ENCODE measurements at places on chromosomes 2 and 18. TPM values are rescaled to one million over a fixed set of nuclear protein-coding genes. Genes with fewer than 3 reads are reported as not detected.

DNA sequence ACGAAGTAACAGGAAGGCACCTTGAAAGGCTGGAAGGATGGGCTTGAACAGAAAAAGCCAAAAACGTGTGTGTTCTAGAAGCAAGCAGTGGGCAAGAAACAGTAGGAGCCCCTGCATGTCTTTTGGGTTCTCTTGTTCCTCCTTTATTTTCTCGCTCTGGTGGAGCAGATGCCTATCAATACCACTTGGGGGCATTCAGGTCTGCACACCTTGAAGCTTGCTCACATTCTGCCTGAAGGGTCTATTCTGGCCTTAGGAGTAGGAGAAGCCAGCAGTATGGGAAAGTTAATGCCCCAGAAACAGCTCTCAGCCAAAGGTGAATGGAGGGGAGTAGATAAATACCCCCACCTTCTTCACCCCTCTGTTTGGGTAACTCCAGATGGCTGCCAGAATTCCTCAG is 204.5 kb downstream of the TXNL1 start:
- no peak for DNase-seq

Gene EFR3B
- total RNA-seq, result 0.06 TPM

Gene SLC9A2
- total RNA-seq, result not detected

- no peak for DNase-seq
Observed at GRCh38 chr2:134836986-134837385, 1.4 kb upstream of the ACMSD start.

Gene TSHZ1
- 22.0 TPM for total RNA-seq

DNA sequence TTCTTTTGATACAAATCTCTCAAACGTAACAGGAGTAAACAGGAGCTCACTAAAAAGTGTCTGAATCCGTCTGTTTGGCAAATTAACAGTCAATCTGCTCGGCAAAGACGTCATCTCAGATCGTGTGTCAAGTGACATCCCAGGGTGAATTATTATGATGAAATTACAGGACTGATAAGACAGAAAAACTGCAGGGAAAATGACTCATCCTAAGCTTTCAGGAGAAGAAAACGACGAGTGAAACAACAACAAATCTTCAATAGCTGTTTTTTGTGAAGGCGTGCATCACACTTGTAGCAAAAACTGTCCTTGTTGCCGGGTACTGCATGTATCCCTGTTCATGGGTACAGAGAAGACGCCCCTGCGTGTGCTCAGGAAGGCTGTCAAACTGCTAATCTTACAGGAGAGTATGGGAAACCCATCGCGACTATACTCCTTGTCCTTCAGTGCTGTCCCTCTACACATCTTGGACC is 24.9 kb downstream of the EPB41L3 start:
- DNase-seq, result no peak

DNA sequence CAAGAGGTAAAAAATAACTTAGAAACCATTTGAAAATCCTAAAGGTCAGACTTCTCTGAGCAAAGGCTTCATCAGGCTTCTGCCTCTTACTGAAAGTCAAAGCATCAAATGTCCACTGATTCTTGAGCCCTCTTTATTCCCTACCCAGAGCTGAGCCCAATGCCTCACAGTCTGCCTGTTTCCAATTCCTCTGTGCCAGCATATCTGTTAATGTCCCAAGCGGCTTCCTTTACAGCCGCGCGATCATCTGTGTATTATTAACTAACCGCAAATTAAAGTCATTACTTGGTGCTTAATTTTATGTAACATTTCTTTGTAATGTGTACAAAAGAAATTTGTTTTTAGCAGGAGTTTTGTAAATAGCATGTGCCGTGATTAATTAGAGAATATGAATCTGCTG is 418.8 kb upstream of the HNRNPA3 start:
- DNase-seq, result no peak

GRCh38 chr2:120489023-120489422 is 143.1 kb downstream of the INHBB start:
- no peak for DNase-seq

Gene EVX2
- not detected for total RNA-seq

Gene KANSL3
- total RNA-seq, result 47.2 TPM

DNA sequence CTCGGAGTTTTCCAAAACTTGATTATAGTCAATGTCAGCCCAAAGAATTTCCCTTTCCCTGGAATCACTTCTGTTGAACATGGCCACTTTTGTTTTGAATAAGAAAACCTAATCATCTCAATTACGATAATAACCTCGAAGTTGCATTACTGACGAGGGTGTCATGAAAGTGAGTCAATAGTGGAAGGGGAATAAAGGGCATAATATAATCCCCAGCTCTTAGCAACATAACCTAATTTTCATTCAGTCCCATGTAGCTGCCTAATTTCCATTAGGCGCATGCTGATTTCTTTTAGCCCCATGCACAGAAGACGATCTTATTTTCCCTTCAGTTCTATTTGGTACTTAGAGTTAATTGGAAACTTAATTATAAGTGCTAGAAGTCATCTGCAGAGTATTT is 51.1 kb upstream of the RAPH1 start:
- DNase-seq, result no peak

GRCh38 chr2:190354003-190354690 is 10.8 kb downstream of the INPP1 start:
- DNase-seq, result no peak

GRCh38 chr2:119023534-119023933 is 81.5 kb downstream of the MARCO start:
- no peak for DNase-seq

Gene EHD3
- total RNA-seq, result 0.50 TPM

DNA sequence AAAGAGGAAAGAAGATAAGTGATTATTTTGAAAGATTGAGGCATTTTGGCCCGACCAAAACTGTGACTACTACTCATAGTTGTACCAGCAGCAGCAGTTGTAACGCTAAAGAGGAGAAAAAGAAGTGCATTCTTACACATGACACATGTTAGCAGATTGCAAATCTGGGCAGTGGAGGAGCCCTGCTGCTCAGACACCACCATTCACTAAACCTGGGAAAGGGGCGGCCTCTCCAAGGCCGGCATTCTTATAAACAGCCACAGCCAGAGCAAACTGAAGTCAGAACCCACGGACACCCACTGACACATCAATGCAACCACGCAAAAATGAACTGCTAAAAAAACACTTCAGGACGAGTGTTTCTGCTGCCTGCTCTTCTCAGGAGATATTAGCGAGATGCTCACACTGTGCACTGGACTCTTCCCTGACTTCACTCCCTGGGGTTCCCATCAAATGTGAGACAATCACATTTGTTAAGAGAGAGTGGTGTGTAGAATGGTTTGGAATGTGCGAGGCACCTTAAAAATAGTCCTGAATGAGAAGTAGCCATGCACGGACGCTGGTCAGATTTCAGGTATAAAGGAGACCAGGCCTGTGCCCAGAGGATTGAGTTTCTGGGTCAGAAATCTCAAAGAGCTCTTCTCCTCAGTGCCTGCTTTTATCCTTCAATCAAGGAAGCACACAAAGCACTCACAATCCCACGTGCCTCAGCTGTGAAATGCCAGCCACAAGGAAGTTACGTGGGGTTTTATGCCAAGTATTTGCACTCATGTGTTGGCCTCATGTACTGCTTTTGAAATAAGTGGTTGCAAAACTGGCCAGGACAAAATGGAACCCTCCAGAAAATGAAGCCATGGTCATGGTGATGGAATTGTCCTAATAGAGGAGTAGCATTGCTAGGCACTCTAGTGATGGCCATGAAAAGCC is 83.4 kb downstream of the MTCL1 start:
- DNase-seq, result no peak

DNA sequence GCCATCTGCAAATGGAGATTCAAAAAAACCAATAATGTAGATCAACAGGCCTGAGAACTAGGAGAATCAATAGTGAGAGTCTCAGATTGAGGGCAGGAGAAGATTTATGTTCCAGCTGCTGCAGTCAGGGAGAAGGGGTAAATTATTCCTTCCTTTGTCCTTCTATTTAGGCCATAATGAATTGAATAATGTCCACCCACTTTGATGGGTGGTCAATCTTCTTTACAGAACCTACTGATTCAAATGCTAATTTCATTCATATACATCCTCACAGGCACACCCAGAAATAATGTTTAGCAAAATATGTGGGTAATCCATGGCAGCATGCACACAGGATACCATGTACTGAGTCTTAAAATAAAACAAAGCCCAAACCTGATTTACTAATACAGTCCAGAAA is 695.3 kb upstream of the REG3G start:
- DNase-seq, result no peak

- DNase-seq, result no peak
Observed at GRCh38 chr2:172849519-172850217, 114.0 kb downstream of the RAPGEF4 start.

- DNase-seq, result no peak
Observed at GRCh38 chr2:191195021-191195420, 44.2 kb upstream of the STAT4 start.

Gene ABCG8
- total RNA-seq, result not detected

- DNase-seq, result no peak
Observed at GRCh38 chr18:7579176-7579917, 12.2 kb downstream of the PTPRM start.

GRCh38 chr18:77056344-77057005 is 76.1 kb downstream of the MBP start:
- no peak for DNase-seq

DNA sequence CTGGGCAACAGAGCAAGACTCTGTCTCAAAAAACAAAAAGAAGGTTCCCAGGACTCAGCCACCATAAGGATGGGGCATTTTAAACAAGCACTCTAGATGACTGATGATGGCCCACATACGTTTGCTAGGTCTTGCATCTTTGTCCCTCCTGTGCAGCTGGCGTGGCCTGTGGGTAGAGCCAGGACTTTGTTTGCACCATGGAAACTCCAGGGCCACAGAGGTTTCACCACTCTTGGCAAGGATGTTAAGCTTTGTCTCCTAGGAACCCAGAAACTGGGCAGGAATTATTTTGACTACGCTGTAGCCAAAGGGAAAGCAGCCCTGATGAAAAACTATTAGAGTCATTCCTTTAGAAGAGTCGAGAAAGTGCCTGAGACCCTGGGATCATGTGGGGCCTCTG is 75.3 kb upstream of the STPG4 start:
- DNase-seq, result no peak

GRCh38 chr2:24919506-24920097 is 435 bp downstream of the ADCY3 start:
- no peak for DNase-seq

- DNase-seq, result no peak
Observed at GRCh38 chr2:26946841-26947784, 23.3 kb upstream of the MAPRE3 start.

GRCh38 chr2:197414039-197414438 is 20.8 kb downstream of the SF3B1 start:
- DNase-seq, result no peak

DNA sequence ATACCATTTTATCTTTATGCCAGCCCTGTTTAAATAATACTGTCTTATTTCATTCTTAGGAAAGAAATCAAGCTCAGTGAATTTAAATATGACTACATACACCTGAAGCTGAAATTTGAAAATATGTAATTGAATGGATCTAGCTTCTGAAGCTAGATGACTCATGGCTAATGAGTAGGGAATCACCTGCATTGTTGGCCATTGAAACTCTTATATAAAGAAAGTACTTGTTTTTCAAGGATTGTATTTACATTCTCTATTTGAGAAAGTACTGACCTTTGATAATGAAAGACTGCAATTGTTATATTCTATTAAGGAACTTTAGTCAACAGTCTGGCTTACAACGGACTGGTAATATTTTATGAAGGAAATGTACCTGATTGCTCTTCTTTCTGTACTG is 346.7 kb upstream of the LRATD1 start:
- no peak for DNase-seq

Gene MAP4K3
- total RNA-seq, result 8.1 TPM

GRCh38 chr2:151575338-151575737 is 158.9 kb downstream of the NEB start:
- DNase-seq, result no peak

DNA sequence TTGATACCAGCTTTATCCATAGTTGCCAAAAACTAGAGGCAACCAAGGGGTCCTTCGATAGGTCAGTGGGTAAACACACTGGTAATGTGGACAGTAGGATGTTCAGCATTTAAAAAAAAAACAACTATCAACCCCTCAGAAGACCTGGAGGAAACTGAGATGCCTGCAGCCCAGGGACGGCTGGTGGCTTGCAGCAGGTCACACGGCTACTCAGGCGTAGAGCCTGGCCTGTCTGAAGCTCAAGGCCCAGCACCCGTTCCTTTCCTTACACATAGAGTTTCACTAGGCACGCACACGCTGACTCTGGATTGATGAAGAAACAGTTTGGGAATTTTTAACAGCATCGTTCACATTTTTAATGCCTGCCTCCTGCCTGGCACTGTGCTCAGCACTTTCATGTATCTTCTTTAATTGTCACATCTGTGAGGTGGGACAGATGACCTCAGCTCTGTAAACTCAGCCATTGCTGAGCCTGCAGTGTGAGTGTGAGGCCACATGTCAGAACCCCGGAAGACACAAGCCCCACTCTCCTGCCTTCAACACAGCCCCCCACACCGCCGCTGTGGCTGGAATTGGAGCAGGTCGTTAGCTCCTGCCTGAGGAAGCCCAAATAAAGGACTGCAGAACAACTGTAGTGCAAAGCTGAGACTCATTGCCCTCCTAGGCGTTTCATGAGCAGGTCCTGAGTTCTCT is 40.7 kb downstream of the TRAPPC12 start:
- no peak for DNase-seq

Gene LOXHD1
- total RNA-seq, result 0.25 TPM

DNA sequence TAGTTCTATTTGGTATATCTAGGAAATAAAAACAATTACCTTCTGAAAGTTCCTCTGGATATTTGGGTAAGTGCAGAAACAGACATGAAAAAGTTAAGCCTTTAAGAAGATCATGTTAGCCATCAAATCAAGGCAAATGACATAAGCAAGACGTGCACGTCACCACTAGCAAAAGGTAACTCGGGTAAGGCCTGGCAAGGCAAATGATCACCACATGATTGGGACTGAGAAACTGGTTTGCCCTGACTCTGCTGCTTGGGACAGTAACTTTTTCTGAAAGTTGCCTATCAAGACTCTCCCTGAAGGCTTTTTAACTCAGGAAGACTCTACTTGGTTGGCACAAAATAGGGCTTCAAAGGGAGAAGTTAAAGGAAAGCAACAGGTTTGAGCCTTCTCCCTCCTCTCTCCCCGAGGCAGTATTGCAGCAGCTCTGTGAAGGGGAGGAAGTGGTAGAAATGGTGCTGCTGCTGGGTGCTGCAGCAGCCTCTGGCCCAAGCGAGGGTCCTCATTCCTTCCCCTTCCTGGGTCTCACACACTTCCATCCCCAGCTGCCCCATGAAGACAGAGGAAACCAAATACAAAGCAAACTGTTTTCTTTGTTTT is 17.1 kb upstream of the TMEM237 start:
- no peak for DNase-seq

All from activated CD4-positive, alpha-beta T cell treated with anti-CD3 and anti-CD28 coated beads, Interleukin-2, amount 10 ng/mL, durations not matched to agents 7 days and 5 days (primary cell).